Hematopoietic multipotent progenitor cell (in vitro differentiated cells): ENCODE measurements at places on chromosomes 3 and 15. TPM values are rescaled to one million over a fixed set of nuclear protein-coding genes. Genes with fewer than 3 reads are reported as not detected.

The ADPRH gene
- 7.3 TPM for total RNA-seq

The GPR156 gene
- under 0.01 TPM for total RNA-seq

GRCh38 chr3:175075269-175075668, 216.1 kb downstream of the NAALADL2 start:
- DNase-seq = no peak

DNA sequence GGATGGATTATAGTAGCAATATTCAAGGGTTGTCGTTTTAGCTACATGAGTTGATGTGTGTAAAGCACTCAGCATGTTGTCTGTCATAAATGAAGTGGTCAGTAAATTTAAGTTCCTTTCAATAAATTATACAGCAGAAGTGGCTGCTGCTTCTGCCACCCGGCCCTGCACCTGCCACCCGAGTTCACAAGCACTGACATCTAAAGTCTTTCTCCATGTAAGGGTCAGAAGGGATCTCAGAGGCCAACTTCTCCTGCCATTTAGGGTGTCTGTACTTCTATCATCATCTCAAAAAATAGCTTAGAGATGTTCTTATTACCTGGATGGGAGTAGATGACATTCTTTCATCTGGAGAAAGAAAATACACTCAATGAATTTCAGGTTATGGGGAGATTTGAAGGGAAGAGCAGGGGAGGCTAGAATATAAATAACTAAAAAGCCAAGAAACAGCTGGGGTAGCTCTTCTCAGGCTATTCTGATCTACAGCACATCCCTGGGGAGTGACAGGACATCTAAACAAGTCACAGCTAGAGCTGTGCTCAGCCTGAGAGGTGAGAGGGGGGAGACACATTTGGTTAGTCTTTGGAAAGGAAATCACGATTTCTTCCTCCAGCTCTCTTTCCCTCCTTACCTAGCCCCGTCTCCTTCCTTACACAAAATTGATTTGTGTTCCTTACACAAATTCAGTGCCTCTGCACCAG, 8.0 kb downstream of the GCSAM start:
- DNase-seq = no peak

- no peak for DNase-seq
Observed at GRCh38 chr15:66661432-66662096, 40.5 kb upstream of the SMAD6 start.
